Left colon (tissue), 2 donors: ENCODE measurements at places on chromosomes 11 and 22.

GRCh38 chr11:67266449-67267187 lies at the start of gene GRK2:
TSS of gene GRK2 (plus strand) at chr11:67266473. CDS start at chr11:67266700, 227 bp downstream.
- DNase-seq: peak; percentile 61

GRCh38 chr11:32071811-32072210 lies 19.1 kb upstream of the RCN1 start:
- no peak for DNase-seq

DNA sequence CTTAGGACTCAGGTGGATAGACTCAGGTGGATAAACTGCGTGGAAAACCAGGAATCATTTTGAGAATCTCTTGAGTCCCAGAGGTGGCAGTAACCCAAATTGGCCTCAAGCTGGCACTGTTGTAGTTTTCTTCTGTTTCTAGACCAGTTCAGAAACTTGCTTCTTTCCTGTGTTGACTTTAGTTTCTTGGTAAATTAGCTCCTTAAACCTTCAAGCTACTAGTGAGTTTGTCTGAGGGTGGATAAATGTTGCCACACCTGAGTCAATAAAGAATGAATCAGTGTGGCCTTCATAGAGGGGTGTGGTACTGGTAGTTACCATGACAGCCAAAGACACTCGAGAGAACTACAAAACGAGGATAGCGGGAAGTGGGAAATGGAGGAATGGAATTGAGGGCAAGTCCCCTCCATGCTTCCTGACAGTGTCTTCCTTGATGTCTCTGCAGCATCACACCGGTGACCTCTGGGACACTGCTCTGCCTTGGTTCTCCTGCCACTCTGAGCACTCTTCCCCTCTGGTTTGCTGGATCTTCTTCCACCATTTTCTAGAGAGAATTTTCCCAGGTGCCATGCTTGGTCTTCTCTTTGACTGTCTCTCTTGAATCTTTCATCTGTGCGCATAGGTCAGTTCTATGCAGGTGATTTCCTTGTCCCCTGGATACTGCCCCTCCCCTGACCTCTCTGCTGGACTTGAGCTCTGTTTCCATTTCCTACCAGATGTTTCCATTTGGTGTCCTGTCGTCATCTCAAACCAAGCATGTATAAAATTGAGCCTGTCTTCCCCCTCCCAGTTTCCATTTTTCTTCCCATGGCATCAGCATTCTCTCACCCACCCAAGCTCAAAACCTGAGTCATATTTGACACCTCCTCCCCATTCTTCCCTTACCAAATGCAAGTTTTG lies 7.2 kb downstream of the POLD4 start:
- peak; percentile 62 for DNase-seq

GRCh38 chr11:11459578-11459977 lies 106.5 kb upstream of the CSNK2A3 start:
- no peak for DNase-seq

DNA sequence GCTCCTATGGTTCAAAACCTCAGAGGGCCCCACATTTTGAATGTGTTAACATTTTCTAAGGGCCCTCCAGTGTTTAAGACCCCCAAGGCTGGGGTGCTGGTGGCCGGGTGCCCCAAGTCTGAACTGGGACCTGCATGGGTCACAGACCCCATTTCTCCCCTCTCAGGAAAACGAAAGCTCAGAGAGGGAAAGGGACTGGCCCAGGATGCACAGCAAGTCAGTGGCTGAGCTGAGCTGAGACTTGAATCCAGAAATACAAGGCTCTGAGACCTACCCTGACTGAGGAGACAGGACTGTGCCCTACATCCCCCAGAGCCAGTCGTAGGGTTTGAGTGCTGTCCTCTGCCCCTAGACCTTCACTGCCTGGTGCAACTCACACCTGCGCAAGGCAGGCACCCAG lies 4.2 kb downstream of the ACTN3 start:
- no peak for DNase-seq

- DNase-seq: no peak
Measured at GRCh38 chr11:78783301-78783700, 208.6 kb upstream of the NARS2 start.
